A549 treated with ZK216348 at 1 μM for 4 hours (cell line): ENCODE measurements at places on chromosomes 7 and 10. TPM values are rescaled to one million over a fixed set of nuclear protein-coding genes. Genes with fewer than 3 reads are reported as not detected.

Gene SOSTDC1
- not detected in 5 replicates for total RNA-seq

Gene COL13A1
- total RNA-seq = 0.29 to 0.60 TPM (median 0.40 TPM) in 5 replicates

Gene FLNC
- total RNA-seq = 2.6 to 7.3 TPM (median 4.4 TPM) in 5 replicates

Gene GPNMB
- total RNA-seq = 2.2 to 4.8 TPM (median 2.8 TPM) in 5 replicates

Gene MARVELD1
- total RNA-seq = 34.0 to 55.5 TPM (median 49.0 TPM) in 5 replicates

Gene PNLIP
- not detected in 5 replicates for total RNA-seq

Gene HOXA9
- 0.29 to 0.79 TPM (median 0.38 TPM) in 5 replicates for total RNA-seq

Gene UNCX
- total RNA-seq = 0.21 TPM in 1 of 5 replicates, not detected in the others

Gene GPR15LG
- not detected in 5 replicates for total RNA-seq

Gene TBATA
- not detected in 5 replicates for total RNA-seq

Gene SEMA3E
- total RNA-seq = 1.8 to 3.0 TPM (median 2.2 TPM) in 5 replicates

Gene UCN3
- total RNA-seq = not detected in 5 replicates
